ENCODE measurements at places on chromosomes 16 and 17.

GRCh38 chr17:81422776-81423697 is 27.8 kb downstream of the BAHCC1 start:
- DNase-seq, result no peak

- DNase-seq, result no peak
Measured at GRCh38 chr16:12061336-12062055, 85.0 kb downstream of the SNX29 start.

DNA sequence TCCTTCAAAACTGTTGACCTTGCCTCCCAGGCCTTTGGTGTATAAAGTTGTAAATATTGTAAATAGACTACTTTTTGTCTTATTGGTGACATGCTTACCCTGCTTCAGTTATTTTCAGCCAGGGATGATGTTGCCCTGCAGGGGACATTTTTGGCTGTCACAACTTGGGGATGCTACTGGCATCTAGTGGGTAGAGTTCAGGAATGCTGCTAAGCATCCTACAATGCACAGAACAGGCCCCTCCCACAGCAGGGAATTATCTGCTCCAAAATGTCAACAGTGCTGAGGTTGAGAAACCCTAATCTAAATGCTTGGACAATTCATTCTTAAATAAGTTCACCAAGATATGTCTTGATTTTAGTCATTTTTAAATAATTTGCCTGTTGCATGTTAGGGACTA is 459.8 kb downstream of the PMP22 start:
- DNase-seq, result no peak

GRCh38 chr17:63040816-63041215 is 74.8 kb downstream of the TANC2 start:
- no peak for DNase-seq

- no peak for DNase-seq
Measured at GRCh38 chr17:3531266-3532101, 26.1 kb downstream of the TRPV3 start.

- no peak for DNase-seq
Measured at GRCh38 chr16:73058221-73058615, 10.3 kb upstream of the ZFHX3 start.

DNA sequence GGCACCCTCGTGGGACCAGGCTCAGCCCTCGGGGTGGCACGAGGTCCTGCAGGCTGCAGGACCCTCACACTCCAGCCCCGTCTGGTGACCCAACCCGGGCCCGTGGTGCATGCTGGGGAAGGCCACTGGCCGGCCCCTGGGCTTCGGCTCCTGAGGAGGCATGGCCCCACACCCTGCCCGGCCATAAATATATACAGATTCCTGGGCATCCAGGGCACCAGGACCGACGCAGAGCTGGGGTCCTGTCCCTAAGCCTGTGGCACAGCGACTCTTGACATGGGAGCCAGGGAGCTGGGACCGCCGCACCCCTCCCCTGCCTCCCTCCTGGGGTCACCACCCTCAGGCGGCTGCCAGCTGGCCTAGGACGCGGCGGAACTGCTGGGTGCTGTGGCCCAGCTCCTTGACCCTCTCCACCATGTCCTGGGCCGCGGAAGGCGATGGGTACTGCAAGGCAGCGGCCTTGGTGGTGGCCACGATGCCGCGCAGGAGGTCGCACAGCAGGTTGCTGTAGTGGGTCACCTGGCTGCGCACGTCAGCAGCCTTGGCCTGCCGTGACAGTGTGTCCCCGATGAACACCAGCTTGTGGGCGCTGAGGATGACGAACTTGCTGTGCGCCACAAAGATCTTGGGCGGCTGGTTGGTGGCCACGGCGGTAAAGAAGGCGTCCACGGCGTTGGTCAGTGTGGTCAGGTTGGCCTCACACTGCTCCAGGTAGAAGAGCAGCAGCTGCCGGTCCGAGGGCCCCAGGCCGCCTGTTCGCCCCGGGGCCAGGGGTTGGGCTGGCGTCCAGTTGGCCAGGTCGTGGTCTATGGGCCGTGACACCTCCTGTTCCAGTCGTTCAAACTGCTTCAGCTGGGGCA is 10.6 kb downstream of the CTRB1 start:
- DNase-seq, result no peak

- peak; percentile 69 for DNase-seq
Measured at GRCh38 chr17:7237761-7238419, 1.4 kb downstream of the PHF23 start.

DNA sequence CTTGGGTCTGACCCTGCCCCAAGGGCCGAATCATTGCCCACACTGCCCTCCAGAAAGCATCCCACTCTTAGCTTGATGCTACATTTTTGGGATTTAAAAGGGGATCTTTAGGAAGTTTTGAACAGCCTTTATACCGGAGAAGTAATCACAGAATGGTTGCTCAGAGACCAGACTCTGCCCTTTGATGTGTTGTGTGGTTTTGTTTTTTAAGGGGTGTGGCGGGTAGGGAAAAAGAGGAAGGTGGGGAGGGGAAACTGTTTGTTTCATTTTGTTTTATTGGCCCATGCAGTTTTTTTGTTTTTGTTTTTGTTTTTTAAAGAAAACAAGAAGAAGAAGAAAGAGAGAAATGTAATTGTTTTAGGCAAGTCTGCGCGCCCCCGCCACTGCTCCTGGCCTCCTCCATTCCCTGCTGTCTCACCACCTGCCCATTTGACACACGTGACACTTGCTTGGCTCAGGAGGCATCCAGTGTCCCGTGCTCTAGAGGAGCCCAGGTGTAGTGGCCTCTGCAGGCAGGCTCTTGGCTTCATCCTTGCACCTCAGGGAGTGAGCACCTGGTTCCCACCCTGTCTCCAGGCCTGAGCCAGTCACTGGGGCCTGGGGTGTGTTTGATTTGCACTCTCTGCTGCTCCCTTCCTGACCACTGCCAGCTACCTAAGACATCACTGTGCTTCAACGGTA is 35.7 kb downstream of the GNAO1 start:
- DNase-seq, result no peak

DNA sequence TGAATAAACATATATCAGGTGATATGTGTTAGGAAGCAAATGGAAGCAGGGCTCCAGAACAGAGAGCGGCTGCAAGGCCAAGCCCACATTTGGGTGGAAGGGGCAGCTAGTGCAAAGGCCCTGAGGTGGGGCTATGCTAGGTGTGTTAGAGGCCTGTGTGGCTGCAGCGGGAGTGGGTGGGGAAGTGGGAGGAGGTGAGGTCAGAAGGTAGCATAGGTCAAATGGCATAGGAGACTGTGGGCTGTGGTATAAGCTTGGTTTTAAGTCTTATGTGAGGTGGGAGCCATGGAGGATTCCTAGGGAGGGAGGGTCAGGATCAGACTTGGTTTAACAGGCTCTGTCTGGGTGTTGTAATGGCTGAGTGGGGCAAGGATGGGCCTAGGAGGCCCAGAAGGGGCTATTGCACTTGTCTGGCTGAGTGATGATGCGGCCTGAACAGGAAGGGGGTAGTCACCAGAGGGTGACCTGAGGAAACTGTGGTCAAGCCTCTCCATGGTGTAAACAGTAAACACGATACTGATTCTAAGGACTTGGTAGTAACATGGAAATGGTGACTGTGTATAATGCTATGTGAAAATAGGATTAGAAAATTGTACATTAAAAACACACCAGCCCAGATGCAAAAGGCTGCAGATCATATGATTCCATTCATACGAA is 31.1 kb downstream of the RAI1 start:
- no peak for DNase-seq

DNA sequence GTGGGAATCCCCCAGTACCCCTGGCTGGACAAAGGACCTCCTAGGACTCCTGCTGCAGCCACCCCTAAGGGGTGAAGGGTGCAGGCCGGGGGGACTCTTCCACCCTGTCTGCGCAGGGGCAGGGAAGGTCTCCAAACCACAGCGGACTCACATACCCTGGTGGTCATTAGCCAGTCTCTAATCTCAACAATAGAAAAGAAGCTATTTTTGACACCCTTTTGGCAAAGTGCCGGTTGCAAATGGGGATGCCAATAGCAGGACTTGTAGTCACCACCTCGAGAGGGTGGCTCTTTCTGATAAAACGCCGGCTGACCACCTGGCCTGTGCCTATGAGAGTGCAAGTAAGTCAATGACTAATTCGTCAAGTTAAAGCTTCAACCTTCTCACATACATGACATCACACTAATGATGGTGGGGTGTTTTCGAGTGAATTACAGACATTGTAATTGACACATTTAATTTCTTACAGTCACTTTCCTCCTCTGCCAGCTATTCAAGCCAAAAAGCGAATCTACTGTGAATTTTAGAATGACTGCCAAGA is 23.1 kb upstream of the DNAH17 start:
- DNase-seq, result no peak

Data from stimulated activated CD4-positive, alpha-beta T cell treated with anti-CD3 and anti-CD28 coated beads, Interleukin-1b, Interleukin-23, amount 100 ng/mL, for 1 hour (primary cell).